ENCODE measurements at places on chromosomes 3 and 15.

DNA sequence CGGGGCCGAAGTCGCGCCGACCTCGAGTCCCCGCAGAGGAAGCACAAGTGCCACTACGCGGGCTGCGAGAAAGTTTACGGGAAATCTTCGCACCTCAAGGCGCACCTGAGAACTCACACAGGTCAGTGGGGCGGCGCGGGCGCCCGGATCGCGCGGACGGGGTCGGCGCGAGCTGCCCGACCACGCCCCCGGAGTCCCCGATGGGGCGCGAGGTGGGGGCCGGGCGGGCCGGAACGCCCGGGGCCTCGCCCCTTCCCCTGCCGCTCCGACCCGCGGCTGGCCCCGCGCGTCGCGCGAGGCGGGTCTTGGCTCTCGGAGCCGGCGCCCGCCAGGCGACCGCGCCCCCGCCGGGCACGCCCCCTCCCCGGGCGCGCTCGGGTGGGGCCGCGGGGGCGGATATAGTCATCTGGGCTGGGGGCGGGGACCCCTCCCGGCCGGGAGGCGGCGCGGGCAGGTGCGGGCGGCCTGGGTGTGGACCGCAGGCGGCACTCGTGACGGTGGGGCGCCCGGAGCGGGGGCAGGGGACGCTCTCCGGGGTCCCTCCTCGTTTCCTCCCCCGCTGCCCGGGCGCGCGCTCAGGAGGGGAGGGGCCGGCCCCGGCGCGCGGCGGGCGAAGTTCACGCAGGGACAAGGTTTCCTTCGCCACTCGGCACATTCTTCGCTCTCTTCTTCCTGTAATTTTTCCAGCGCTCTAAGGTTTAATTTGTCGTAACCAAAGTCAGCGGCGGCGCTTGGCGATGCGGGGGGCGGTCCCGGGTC is 1.2 kb downstream of the KLF13 start:
- peak; percentile 73 for DNase-seq

DNA sequence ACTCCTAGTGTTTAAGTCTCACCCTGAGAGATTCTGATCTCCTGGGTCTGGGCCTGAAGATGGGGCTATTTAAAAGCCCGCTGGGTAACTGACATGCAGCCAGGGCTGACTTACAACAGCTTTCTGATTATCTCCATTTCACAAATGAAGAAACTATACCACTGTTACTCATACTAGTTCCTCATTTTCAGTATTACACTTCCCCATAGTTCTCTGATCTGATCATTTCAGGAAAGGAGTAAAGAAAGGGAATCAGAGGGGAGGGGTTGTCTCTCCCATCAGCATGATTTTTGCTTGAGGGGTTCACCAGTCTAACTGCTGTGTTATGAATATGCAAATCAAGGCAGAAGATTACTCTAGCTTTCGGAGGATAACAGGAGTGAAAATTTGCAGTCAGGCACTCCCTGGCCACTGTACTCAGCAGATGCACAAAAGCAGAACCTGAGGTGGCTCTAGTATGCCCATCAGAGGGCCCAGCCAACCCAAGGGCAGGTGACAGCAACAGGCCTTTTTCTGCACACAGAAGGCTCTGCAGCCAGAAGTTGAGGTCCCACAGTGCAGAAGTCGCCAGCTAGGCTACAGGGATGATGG is 59.4 kb downstream of the DAPK2 start:
- no peak for DNase-seq

- DNase-seq: no peak
Measured at GRCh38 chr3:49757197-49757596, 29.1 kb downstream of the IP6K1 start.

DNA sequence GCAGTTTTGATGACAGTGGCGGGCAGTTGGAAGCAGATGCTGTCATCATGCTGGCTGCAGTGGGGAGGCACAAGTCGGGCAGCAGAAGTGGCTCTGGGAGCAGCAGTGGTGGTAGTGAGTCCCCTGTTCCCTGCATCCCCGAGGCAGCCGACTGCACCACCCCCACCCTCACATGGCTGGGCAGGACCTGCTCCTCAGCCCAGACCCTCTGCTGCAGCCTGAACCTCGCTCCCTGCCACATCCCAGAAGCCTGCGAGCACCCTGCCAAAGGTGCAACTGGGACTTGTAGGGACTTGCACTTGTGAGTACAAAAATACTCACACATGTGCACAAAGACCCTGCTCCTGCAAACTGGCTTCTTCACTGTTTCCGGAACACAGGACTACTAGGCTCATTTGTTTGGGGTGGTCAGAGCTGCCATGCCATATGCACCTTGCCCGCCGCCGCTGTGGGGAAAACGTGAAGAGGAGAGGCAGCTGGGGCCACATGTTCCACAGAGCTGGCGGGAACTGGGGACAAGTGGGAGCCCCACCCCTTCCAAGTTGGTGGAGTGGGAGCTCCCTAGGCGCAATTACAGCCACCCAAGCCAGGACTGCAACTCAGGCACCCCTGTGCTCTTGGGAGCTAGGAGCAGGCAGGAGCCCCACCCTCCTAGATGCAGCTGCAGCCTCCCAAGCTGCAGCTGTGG is 2.2 kb downstream of the JMJD7 start:
- no peak for DNase-seq

- no peak for DNase-seq
Measured at GRCh38 chr3:168812234-168812633, 716.5 kb upstream of the GOLIM4 start.

DNA sequence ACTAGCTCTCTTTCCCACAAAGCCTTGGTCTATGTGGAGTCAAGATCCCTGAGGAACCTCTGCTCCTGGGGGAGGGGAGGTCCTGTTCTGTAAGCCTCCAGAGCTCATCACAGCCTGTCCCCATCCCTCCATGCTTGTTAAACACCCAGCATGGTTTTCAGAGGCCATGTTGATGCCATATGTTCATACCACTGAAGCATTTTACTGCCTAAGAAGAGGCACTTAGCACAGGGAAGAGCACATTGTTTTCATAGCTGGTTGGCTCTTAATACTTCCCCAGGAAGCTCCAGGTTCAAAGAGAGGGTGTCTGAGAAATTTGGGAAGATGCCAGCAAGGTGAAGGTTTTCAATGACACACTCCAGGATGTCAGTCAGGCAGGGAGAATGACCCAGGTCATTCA is 25.6 kb downstream of the CPNE4 start:
- no peak for DNase-seq

DNA sequence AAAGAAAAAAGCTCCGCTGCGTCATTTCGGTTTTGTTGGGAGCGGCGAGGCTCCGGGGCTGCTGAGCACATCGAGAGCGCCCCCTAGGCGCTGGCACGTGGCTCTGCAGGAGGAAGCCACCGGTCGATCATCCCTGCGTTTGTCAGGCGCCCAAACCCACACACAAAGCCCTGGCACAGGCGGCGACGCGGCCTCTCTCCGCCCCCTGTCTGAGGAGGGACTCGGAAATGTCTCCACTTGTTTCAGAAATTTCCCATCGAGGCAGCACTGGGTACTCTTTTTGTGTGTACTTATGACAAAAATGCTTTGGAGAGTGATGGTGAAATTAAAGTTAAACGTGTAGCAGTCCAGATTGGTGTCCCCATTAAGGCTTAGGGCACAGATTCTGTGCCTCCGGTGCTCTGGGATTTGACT is 407.3 kb upstream of the ONECUT1 start:
- no peak for DNase-seq

DNA sequence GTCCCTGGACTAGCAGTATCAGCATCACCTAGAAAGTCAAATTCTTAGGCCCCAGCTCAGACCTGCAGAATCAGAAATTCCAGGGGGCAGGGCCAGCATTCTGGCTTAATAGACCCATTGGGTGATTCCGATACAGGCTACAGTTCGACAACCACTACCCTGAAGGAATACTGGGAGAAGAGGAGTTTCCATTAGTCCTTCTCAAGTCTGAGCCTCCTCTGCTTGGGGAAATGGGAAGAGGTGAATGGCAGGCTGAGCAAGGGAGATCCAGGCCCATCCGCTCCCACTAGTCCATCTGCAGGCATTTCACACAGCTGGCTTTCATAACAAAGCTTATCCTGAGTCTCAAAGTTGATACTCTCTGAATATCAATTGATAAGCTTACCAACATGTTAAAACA is 69.1 kb downstream of the MECOM start:
- no peak for DNase-seq

DNA sequence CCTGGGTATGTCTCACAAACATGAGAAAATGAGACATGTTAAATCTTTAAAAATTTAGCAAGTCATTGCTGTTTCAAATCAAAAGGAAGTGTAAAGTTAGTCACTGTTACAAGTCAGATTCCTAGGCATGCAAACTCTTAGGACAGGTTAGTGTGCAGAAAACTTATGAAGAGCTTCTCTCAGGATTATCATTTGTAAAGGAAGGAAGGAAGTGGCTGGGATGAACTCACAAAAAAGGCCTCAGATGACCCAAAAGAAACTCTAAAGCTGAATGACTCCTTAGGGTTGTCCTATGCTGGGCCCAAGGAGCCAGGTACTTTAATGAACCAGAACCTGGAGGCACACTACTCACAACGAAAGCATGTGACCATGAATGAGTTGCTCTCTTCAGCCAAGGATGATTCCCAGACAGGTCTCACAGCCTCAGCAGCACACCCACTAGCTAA is 25.0 kb downstream of the MSL2 start:
- DNase-seq: no peak

DNA sequence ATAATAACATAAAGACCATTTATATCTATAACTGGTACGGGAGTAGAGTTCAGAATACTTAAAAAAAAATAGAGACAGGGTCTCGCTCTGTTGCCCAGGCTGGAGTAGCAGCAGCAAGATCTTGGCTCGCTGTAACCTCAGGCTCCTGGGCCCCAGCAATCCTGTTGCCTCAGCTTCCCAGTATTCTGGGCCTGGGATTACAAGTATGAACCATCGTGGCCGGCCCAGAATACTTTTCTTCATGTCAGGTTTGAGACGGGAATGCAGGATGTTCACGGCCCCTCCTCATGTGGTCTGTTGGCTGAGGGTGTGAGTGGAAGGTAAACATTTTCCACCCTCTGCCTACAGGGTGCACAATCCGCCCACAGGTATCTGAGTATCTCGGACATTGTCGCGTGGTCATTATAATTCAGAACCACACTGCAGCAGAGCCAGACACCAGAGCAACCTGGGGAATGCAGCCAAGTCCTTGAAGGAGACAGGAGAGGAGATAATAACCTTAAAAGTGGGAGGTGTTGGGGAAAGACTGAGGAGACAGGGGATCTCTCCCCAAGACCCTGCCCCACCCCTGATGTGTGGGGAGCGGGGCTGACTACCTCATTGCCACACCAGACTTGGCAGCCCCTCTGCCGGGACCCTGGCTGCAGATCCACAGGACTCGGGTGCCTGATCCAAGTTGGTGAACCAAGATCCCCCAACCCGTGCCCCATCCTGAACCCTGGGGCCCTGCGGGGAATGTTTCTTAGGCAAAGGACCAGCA is 106.8 kb downstream of the ADCY5 start:
- DNase-seq: no peak

DNA sequence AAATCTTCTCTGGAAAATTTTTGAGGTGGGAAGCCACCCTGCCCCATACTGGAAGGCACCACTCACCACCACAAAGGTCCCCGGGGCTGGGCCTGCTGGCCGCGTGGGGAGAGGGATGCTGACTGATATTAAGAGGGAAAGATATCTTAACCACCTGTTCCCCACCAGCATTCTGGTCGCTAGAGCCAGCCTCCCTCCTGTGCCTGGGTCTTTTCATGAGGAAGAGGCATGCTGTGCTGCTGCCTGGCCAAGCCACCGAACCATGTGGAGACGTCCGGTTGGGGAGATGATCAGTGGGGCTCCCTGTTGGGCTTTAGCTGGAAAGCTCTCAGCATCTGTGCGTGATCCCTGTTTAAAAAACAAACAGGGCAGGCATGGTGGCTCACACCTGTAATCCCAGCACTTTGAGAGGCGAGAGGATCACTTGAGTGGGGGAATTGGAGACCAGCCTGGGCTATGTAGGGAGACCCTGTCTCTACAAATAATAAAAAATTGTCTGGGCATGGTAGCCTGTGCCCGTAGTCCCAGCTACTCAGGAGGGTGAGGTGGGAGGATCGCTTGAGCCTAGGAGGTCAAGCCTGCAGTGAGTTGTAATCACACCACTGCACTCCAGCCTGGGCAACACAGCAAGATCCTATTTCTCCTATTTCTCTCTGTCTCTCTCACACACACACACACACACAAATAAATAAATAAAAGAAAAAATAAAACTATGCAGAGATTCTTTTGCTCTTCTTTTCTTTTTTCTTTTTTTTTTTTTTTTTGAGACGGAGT is 1.0 kb downstream of the KLHL18 start:
- no peak for DNase-seq

DNA sequence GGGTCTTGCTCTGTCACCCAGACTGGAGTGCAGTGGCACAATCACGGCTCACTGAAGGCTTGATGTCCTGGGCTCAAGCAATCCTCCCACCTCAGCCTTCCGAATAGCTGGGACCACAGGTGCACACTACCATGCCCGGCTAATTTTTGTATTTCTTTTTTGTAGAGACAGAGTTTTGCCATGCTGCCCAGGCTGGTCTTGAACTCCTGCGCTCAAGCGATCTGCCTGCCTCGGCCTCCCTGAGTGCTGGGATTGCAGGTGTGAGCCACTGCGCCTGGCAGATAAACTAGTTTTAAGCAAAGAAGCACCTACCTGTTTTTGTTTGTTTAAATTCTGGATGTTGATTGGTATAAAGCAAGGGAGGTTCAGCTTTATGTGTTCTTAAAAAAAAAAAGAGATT is 170.6 kb upstream of the GOLIM4 start:
- no peak for DNase-seq

DNA sequence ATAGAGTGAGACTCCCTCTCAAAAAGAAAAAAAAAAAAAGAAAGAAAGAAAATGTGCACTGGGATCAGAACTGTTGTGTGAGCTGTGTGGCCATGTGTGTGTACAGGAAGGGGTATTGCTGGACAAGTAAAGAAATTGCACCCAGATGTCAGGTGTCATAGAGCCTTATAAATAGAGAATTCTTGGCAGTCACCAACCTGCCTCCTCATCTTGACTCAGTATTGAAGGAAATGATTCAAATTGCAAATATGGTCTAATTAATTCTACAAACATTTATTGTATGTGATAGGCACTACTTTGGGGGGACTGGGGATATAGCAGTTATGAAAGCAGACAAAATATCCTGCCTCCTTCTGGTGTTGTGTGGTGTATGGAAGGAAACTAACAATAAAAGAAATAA is 243.8 kb upstream of the TTC14 start:
- no peak for DNase-seq
